ENCODE measurements at places on chromosomes 2 and 18.

DNA sequence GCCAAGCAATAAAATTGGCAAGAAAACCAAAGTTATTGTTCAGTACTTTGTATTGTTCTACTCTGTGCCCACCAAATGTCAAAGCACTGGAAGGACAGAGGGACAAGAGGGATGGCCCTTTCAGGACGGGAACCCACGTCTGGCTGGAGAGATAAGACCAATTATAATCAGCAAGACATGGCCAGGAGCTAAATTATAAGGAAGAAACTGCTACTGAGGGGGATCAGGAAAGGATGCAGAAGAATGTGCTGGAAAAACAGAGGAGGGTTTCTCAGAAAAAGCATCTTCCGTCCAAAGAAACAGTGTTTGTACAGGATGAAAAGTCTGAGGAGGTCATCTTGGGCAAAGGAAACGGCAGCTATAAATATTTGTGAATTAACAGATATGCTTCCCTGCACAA, 46.4 kb upstream of the NARS1 start:
- DNase-seq: no peak

GRCh38 chr2:225042800-225043167, 516 bp upstream of the DOCK10 start:
- DNase-seq: no peak

GRCh38 chr2:240650254-240650965, 25.1 kb downstream of the GPR35 start:
- no peak for DNase-seq

- no peak for DNase-seq
Observed at GRCh38 chr2:160606341-160606740, 112.7 kb upstream of the RBMS1 start.

DNA sequence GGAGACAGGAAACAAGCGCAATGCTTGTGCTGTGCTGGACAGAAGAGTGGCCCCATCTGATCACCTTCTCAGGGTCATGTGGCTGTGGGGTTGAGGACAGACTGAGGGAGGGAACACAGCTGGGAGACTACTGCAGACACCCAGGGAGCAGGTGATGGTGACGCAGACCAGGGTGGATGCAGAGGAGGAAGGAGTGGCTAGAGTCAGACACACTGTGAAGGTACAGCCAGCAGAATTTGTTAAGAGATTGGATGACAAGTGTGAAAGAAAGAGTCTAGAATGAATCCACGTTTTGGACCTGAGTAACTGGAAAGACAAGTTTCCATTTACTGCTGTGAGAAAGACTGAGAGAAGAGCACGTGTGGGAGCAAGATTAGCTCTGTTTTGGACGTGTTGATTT, 15.9 kb upstream of the POMC start:
- DNase-seq: peak; percentile 19

GRCh38 chr18:2717407-2717806, 61.9 kb downstream of the SMCHD1 start:
- no peak for DNase-seq

DNA sequence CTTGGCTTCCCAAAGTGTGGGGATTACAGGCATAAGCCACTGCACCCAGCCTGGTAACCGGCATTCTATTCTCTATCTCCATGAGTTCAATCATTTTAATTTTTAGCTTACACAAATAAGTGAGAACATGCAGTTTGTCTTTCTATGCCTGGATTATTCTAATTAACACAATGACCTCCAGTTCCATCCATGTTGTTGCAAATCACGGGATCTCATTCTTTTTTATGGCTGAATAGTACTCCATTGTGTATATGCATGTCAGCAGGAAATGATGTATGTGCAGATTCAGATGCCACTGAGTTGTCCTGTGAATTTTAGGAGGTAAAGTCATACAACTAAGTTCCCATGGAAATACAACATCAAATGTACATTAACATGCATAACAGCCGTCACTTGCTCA, 24.7 kb upstream of the AMMECR1L start:
- DNase-seq: no peak

DNA sequence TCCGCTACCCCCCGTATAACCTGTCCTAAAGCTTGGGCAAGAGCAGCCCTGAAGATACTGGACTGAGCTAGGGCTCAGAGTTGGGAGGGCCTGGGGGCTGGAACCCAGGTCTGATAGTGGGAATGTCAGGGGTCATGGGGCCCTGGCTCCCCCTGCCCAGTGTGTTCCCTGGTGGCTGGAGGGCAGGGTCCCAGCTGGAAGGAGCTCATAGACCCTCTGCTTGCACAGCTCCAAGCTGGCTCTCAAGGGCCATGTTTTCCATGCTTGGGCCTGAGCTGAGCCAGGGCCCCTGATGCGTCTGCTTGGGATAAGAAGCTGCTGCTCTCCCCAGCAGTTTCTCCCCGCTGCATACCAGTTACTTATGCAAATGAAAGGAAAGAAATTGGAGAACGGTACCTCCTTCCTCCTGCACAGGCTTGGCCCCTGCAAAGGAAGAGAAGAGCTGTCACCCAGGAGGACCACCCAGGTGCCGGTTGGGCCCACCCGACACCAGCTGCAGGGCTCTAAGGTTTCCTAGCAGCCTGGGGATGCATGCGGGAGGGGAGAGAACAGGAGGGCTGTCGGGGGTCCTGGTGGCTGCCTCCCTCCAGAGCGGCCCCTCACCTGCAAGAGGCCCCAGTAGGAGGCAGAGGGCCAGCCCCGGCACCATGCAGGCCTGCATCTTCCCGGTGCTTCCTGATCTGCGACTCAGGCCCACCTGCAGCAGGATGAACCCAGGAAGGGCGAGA, 628 bp downstream of the OTOS start:
- no peak for DNase-seq

- no peak for DNase-seq
Observed at GRCh38 chr2:195793881-195794280, 136.9 kb downstream of the SLC39A10 start.

GRCh38 chr2:80153151-80153550, 151.4 kb downstream of the LRRTM1 start:
- no peak for DNase-seq

GRCh38 chr18:39558658-39559057, 1993.1 kb upstream of the CELF4 start:
- DNase-seq: no peak

DNA sequence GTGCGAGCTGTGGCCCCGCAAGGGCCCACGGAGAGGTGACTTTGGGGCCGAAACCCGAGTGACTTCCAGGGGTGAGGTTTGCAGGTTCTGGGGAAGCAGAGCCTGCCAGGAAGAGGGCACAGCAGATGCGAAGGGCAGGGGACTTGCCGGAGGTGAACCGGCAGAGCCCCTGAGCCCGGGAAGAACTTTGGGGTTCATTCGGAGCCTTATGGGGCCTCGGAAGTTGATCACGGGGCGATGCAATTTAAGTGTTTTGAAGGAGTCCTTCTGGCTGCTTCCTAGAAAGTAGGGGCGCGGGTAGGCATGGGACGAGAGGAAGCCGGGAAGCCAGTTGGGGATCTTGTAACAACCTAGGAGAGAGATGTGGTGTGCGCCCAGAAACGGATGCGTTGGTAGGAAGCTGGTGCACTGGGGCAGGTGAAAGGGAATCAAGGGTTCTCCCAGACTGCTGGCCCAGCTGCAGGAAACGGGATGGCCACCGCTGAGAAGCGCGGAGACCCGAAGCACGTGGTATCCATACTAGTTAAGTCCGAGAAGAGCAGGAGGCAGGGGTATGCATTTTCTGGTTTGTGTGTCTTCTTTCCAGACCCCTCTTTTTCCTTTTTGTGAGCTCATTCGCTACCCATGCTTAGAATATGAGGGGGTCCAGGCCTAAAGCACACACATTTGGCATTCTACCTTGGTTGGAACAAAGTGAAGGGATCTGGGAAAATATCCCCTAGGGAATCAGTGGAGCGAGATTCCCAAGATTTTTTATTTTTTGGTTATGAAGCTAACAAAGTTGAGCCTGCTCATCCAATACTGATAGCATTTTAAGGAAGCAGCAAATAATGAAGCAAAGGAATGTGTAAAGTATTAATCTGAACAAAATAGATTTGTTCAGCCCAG, 758 bp downstream of the SCLY start:
- DNase-seq: no peak

GRCh38 chr2:13821255-13821880, 811.1 kb upstream of the LRATD1 start:
- DNase-seq: no peak

- DNase-seq: no peak
Observed at GRCh38 chr18:13191031-13191430, 27.5 kb upstream of the LDLRAD4 start.

- no peak for DNase-seq
Observed at GRCh38 chr2:200262047-200262446, 44.4 kb upstream of the SPATS2L start.
